ENCODE measurements at places on chromosomes 5 and 9.

DNA sequence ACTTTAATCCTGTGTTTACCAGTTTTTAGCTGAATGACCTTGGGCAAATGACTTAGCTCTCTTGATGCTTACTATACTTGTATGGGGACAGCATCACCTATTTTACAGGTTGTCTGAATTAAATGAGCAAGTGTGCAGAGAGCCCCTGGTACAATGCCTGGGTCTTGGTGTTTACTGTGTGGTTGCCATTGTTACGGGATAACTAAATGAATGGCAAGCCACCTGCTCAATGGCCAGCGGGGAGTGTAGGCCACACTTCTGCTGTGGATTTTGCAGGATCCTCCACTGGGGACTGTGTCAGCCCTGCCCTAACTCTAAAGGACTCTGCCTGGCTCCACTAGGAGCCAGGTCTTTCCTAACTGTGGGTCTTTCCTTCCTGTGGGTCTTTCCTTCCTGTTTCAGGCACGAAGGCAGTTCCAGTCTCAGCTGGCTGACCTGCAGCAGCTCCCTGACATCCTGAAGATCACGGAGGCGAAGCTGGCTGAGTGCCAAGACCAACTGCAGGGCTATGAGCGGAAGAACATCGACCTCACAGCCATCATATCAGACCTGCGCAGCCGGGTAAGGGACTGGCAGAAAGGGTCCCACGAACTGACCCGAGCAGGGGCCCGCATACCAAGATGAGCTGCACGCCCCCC, 10.3 kb upstream of the GLE1 start:
- DNase-seq = peak; percentile 96

GRCh38 chr9:5791870-5792269, 41.0 kb downstream of the ERMP1 start:
- no peak for DNase-seq

GRCh38 chr9:100674419-100675122, 96.7 kb downstream of the CAVIN4 start:
- DNase-seq = no peak

DNA sequence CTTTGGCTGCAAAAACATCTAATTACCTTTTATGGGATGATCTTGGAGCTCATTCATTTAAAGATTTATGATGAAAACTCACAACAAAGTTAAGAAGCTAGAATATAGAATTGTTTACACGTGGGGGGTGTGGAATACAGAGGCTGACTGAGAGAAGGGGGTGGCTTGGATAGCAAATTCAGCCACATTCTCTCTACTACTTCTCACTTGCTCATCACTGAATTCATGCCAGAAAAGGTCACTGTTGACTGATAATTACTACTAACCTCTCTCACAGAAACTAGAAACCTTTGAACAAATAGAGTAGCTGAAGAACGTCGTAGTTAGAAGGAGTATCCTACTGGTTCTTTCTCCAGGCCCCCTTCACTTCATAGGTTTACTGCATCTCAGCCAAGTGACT, 808.2 kb downstream of the BRINP1 start:
- no peak for DNase-seq

DNA sequence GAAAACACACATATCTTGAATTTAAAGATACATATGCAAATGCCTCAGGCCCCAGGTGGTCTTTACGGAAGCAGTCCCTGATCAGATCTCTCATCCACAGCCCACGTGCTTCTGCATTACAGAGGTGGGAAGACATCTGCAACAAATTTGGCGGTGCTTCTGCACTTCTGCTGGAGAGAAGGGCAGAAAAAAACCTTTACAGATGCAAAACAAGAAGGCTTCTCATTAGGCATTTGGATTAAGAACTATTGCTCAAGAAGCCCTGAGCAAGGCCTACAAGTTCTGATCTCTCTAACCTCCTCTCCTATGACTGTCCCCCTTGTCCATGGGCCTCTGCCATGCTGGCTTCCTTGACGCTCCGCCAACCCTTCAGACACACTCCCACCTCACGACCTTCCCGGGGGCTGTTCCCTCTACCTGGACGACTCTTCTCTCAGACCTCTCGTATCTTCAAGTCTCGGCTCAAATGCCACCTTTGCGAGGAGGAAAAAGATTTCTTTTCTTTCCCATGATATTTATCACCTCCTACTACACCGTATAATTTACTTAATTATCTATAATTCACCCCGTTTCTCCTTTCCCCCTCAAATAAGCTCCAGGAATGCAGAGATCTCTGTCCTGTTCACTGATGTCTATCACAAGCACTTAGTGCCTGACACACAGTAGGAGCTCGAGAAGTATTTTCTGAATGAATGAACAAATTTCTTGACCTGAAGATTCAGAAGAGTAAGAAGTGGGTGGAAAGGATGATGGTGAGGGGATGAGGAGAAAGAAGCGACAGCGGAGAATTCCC, 1.1 kb downstream of the MTMR12 start:
- no peak for DNase-seq

GRCh38 chr5:80071510-80072021, 36.4 kb downstream of the THBS4 start:
- no peak for DNase-seq

DNA sequence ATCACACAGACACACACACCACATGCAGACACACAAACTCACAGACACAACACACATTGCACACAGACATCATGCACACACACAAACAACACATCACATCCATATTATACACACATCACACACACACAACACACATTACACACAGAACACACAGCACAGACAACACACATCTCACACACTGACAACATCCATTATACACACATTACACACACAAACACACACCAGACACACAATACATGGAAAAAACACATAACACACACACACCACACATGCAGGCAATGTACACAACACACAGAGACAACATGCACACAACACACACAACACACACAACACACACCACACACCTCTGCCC, 4.8 kb upstream of the CCDC187 start:
- no peak for DNase-seq

DNA sequence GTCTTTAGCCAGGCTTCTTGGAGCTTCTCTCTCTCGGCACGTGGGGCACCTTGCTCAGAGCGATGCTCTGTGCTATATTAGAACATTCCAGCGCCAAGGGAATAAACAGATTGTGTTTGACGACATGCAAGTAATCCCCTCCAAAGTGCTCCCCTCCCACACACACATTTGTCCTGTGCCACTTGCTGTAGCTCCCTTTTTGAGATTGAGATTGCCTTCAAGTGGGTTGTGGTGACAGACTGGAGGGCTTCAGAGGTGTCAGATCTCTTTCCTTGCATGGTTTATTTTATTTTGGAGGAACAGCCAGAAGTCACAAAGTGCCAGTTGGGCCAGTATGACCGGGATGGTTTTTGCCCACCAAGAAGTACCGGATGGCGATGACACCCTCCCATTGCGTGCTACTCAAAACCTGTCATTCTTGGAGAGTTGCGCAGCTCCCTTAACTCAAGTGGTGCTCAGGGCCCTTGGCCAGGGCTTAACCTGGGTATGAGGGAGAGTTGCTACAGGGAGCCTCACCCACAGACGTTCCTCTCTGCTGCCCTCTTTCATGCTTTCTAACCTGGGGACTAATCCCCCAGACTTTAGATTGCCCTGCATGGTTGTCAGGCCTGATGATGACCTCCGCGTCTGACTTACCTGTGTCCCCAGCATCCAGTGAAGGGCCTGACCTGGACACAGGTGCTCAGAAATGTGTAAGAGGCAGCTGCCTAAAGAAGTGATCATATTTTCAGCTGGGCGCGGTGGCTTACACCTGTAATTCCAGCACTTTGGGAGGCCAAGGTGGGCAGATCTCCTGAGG, 18.8 kb upstream of the RPL26L1 start:
- no peak for DNase-seq

- DNase-seq = no peak
Observed at GRCh38 chr5:125823572-125823971, 599.6 kb upstream of the GRAMD2B start.

DNA sequence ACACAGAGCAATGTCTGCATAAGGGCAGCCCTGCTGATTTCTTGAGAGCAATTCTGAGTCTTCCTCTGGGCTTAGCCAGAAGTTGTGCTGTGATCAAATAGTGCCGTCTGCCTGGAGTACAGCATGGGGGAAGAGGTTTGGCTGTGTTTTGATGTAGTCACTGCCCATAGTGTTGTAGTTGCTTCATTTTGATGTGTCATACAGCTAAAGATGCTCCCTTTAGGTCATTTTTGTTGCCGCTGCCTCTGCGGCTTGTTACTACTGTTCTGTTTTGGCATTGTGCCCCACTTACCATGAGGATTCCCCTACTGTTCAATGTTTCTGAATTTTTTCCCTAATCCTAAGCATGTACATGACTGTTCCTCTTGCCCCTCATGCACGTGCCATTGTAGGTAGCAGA, 23.0 kb downstream of the SLC36A1 start:
- no peak for DNase-seq

GRCh38 chr5:141513627-141514329, 24.9 kb downstream of the PCDHGC5 start:
- peak; percentile 54 for DNase-seq

DNA sequence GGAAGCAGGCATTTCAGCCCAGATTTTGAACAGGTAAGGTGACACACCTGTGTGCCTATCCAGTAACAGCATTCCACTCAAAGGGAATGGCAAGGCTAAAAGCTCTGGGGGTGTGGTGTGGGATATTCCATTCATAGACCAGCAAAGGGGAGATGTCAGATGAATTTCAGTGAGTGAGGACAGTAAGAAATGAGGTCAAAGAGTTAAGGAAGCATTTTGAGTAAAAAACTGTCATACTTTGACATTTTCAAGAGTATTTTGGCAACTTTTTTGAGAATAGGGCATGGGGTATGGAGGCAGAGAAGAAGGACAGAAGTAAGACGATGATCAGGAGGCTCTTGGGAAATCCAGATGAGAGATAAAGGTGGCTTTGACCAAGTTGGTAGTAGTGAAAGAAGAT, 2.2 kb upstream of the ELOVL7 start:
- DNase-seq = no peak

- no peak for DNase-seq
Observed at GRCh38 chr9:98520221-98520960, 188.3 kb downstream of the GABBR2 start.

DNA sequence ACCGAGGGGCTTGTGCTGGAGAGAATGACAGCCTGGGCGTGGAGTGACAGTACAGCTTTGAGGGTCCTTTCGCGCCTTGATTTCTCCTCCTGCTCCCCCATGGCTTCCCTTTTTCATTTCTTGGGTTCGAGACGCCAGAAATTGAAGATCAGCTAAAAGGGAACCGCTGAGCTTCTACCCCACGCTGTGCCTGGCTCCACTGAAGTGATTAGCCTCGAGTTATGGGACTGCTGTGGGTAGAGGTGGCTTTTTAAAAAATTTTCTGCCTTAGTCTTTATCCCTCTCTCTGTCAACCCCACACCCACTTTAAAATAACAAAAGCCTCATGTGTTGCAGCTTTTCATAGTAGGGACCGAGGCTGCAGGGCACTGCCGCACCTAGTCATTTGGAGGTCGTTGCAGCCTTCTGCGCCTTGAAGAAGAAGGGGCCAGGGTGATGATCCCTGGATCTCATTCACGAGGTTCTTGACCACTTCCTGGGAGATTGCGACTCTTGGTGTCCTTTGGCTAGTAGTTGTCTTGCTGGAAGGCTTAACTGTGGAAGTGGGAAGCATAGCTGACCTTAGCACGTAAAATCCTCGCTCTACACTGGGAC, 603 bp downstream of the PPIP5K2 start:
- no peak for DNase-seq
